ENCODE measurements at places on chromosomes 4 and X.

- no peak for DNase-seq
Observed at GRCh38 chrX:39248330-39248729, 447.1 kb downstream of the MID1IP1 start.

- no peak for DNase-seq
Observed at GRCh38 chr4:150366487-150366999, 215.4 kb upstream of the MAB21L2 start.

DNA sequence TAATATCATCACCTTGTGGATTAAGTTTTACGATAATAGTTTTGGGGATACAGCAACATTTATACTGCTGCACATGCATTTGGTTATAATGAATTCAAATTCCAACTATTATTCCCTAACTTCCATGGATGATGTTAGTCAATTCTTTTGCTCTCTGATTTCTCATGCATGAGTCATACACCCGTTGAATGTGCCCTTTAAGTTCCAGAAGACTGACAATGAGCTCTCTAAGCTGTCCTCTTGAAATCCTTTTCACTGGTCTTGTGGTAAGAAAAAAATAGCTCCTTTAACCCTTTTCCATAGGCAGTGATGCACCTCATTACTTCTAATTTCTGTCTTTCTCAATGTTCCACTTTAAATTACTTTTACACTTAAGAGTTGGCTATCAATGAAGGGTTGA, 1095.2 kb upstream of the POU3F4 start:
- no peak for DNase-seq

- DNase-seq = no peak
Observed at GRCh38 chr4:150080875-150081274, 2.6 kb downstream of the DCLK2 start.

GRCh38 chrX:87299563-87300160, 217.9 kb upstream of the KLHL4 start:
- DNase-seq = no peak

DNA sequence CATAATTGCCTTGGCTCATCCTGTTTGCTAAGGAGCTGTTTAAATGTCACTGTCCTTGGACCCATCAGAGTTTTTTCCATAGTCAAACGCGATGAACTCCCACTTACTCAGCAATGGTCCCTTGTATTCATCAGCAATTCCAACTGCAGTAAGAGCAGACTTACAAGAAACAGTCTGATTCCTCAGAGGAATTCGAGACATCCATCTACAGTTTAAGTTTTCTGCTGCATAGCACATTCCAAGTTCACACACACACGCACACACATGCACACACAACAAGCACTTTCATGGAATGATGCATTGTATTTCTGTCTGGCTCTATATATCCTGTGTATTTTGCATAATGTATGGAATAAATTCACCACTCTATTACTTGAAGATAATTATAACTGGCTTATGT, 32.7 kb upstream of the TMEM150C start:
- DNase-seq = no peak

DNA sequence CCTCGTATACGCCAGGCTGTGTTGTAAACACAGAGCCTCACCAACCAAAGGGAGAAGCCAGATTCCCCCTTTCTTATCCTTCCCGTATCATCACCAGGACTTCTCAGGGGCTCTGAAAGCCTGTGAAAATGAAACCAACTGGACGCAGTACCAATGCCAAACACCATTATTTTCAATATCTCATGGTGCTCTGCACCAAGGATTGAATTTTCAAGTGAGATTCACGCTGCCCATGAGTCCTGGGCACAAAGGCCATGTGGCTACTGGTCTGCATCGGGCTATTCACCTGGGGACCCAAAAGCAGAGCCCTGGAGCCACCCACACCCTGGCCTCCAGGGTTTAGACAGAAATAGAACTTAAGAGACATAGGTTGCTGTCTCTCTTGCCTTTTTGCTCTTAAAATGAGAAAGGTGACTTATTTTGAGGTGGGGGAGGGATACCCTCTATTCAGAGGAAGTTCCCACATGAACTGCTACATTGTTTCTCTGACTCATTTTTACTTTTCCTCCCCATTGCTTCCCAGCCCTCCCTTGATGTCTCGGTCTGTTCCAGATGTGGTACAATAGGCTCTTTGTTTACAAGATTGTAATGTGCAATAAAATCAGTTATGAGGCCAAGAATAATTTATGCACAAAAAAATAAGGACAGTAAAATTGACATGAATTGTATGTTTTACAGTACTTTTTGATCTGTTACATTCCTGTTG, 55.4 kb downstream of the MAML3 start:
- no peak for DNase-seq

GRCh38 chr4:126715067-126715466, 917.7 kb upstream of the INTU start:
- DNase-seq = no peak

- no peak for DNase-seq
Observed at GRCh38 chr4:79281566-79282359, 44.1 kb downstream of the NAA11 start.

GRCh38 chrX:124467202-124467601, 120.8 kb downstream of the SH2D1A start:
- DNase-seq = no peak

DNA sequence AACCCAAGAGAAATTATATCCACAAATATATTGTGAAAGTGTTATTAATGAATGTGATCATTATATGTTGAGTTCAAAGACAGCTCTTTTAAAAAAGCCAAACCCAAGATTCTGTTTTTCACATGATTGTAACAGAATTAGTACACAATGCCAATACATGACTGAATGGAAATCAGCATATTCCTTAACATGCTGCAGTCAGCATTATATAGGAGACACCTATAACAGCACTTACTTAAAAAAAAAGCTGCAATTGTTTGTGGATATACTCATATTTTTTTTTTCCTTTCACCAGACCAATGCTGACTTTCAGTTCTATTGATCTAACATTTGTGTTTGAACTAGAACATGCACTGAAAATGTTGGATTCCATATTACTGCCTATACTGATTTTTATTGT, 165.2 kb downstream of the CCSER1 start:
- no peak for DNase-seq

- no peak for DNase-seq
Observed at GRCh38 chrX:39725114-39725513, 372.6 kb downstream of the BCOR start.

DNA sequence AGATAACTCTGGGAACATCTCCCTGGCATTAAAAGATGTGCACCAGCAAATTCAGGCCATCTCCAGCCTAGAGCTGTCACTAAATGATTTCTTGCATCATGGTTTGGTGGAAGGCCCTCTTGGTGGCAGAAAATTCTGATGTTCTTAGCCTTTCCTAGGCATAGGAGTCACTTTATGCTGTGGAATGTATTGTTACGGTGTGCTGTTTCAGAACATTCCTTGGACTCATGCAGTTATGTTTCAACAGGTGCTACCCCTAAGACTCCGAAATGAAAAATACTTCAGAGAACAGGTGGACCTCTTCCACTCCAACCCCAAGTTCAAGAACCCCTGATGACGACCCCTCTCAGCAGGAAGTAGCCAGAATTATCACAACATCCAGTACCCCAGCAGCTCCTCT, 20.3 kb upstream of the PAPSS1 start:
- no peak for DNase-seq

DNA sequence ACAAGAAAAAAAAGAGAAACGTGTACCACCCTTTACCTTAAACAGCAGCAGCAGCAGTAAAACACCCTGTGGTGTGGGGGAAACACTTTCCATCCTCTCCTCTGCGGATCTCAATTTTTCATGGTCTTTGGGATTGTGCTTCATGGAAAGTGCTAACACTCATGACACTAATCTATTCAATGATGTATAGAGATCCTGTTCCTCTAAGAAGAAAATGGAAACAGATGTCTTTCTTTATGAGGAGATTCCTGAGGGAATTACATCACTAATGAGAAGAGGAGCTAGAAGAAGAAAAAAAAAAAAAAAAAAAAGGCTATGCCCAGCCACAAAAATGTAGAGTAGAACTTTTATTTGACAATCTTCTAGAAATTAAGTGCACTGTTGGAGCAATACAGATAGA, 62.9 kb upstream of the NDST3 start:
- no peak for DNase-seq
